ENCODE measurements at places on chromosomes 2 and 18.

DNA sequence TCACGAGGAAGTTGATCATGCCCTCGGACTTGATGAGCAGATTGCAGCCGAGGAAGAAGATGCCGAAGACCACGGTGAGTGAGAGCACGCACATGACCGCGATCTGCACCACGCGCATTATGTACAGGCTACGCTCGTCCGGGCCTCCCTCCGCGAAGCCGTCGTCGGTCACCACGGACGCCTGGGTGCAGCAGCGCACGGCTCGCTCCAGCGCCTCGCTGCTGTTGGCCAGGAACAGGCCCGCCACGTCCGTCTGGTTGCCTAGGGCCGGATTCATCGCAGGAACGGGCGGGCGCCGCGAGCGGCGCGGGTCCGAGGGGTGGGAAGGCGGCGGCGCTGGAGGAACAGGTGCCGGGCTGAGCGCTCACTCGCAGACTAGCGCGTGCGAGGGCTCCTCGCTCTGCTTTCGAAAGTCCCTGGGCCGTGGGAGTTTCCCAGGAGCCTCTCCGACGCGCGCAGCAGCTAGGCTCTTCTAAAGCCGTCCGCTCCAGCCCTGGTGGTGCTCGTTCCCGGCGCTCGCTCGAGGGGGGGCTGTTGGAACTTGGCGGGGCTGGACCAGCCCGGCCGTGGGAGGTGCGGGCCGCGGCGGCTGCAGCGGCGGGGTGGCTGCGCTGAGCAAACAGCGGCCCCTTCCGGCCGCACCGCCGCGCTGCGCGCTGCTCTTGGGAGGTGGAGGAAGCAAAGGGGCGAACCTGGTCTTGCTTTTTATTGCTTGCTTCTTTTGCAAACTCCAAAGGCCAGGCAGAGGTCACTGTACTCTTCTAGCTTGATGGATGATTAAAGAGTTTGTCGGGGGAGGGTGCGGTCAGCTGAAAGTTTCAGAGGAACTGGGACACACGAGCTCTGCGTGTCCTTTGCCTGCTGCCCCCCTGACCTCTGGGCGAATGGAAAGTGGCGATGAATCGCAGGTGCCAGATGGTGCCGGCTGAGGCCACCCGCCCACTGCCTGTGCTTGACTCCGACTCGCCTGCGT is at the start of gene RPRM:
Gene RPRM (minus strand): TSS at position 474 of the 973 bp plus-strand sequence. CDS start 197 bp downstream, at position 277.
- DNase-seq: no peak

GRCh38 chr2:125172181-125172580 is 1147.1 kb downstream of the CNTNAP5 start:
- DNase-seq: no peak

DNA sequence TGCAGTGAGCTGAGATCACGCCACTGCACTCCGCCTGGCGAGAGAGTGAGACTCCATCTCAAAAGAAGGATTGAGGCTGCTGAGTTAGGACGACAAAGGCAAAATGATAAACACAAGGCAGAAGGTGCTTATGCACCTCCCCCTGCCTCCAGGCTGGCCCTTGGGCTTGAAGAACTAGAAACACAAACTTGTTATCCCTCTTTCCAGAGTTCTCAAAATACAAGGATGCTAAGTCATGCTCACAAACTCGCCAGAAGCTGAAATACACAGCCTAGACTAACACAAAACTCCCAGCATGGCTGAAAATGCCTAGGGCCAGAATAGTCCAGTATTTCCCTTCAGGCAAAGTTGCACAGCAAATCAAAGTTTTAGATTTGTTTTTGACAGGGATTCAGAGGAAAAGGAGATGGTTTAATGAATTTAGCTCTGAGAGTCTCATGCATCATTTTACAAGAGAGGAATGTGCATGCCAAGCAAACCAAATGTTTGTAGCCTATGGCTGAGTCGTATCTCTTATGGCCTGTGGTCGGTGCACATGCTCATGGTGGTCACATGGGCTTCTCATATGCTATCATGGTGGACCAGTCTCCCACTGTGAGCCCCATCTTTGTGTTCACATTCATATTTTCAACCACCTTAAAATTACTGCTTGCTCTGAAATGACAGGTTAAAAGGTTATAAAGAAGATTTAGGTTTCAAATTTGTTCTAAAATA is 16.2 kb upstream of the MREG start:
- no peak for DNase-seq

DNA sequence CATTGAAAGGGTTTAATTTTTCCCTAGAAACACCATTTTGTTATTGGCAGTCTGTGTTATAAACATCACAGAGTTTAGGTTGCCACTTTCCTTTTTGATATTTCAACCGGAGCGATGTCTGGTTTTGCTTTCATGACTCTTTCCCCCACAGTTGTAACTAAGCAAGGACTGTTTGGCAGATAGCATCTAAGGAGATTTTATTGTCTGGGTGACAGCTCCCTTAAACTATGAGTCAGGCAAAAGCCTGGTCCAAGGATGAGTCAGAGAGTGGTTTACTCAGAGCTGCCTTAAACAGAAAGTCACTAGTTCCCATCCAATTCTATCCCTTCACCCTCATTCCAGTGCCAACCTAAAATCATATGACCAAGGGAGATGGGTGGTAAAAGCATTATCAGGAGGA is 341.6 kb upstream of the VWC2L start:
- DNase-seq: no peak

GRCh38 chr2:112156152-112156986 is 18.2 kb downstream of the FBLN7 start:
- no peak for DNase-seq

DNA sequence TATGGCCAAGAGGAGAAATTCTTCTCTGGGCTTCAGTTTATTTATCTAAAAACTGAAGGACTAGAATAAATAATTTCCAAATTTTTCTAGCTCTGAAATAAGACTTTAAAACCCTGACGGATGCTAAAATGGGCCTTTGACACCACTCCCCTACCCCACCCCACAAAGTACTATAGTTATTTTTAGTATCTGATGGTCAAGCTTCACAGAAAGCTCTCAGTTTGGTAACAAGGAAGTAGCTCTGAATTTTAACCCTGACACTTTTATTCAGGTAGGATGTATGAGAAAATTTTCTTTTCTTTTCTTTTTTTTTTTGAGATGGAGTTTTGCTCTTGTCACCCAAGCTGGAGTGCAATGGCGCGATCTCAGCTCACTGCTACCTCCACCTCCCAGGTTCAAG is 2.4 kb downstream of the RBKS start:
- DNase-seq: no peak

DNA sequence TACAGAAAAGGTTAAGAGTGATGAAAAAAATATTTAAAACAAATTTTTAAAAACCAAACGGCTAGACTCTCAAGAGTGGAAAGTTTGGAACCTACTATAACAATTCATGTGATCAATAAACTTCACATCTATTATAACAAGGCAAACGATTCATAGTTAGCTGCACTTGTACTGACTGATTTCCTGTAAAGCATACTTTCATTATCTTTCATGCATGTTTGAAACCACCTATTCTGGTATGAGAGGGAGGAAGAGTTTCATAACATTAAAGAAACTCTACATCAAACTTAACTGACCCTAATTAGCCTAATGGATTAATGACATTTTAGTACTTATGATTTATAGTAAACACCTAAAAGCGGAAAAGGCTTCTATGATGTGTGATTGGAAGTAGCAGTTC is 43.7 kb upstream of the VWC2L start:
- no peak for DNase-seq

- DNase-seq: no peak
Observed at GRCh38 chr2:98944775-98945174, 8.8 kb upstream of the CRACDL start.

- DNase-seq: no peak
Observed at GRCh38 chr2:204177977-204178522, 241.5 kb downstream of the ICOS start.

DNA sequence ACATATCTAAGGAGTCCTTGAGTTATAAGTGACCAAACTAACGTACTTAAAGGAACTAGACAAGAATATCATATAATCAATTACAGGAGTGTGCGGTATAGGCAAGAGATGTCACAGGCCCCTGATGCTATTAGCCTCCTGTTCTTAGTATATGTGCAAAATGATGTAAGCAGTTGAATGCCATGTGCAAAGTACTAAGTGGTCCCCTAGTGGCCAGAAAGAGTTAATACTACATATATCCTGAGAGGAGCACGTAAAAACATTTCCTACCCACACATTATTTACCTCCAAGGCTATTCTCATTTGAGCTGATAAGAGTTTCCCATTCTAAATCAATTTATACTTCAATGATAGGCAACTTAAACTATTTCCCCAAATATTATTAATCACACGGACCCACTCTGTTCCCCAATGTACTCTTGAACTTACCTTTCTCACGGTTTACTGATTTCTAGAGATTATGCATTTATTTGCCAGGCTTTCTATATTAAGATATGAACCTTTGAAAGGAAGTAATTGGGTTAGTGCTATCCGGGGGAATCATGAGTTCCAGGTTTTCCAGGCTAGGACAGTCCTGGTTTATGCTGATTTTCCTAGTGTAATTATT is 158.0 kb upstream of the KLHL14 start:
- DNase-seq: no peak

GRCh38 chr2:177342736-177343135 is 49.8 kb upstream of the AGPS start:
- no peak for DNase-seq

DNA sequence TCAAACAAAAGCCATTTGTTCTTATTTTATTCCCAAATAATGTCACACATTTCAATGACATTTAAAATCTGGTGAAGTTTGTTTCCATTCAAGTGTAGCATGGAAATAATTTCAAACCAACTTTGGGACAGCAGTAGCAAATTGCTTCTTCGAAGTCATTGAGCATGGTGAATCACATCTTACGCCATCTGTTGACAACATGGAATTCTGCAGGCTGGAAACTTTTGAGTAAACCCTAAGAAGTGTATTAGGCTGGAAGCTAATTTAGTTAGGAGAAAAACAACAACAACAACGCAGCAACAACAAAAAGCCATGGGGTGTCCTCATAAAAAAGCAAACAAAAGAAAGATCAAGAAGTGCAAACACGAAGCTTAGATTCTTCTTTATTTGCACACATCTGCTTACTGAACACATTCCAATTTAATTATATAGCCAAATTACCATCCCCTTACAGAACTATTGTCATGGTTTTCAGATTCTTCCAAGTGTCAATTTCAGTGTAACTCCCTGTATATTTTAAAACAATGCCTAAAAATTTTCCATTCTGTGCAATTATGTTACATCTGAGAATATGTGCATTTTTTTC is 659.0 kb upstream of the CDH7 start:
- DNase-seq: peak; percentile 24

- no peak for DNase-seq
Observed at GRCh38 chr18:9062418-9062751, 40.1 kb upstream of the NDUFV2 start.

GRCh38 chr2:46525522-46526155 is 46.3 kb downstream of the TMEM247 start:
- DNase-seq: no peak

DNA sequence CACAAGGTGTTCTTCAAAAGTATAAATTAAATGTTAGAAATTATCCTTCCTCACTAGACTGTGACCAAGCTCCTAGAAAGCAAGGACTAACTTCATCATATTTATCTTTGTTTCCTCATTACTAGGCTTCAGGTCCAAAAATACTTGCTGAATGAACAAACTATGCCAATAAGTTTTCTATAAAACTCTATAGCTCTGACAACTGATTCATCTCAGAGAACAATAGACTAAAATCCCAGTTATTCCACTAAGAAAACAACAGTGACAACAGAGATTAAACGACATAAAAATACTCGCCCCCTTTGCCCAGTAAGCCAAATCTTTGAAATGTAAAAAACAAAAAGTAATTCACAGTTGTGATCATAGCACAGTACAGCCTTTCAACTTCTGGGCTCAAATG is 13.6 kb downstream of the TLK1 start:
- no peak for DNase-seq

DNA sequence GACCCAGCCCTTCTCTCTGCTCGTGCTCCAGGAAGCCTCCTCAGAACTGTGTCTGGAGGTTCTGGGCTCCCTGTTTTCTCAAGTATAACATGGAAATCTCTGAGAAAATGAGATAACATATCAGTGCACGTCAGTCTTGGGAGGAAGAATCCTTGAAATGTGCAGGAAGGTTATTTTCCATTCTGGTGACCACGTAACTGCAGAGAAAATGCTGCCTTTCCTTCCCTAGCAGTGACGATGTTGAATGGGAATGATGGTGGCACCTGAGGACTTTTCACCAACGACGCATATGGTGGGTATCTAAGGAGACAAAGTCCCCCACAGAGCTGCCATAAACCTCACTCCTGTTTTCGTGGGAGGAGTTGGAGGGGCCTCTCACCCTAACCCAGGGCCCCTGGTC is 272.1 kb upstream of the SIX2 start:
- DNase-seq: no peak

DNA sequence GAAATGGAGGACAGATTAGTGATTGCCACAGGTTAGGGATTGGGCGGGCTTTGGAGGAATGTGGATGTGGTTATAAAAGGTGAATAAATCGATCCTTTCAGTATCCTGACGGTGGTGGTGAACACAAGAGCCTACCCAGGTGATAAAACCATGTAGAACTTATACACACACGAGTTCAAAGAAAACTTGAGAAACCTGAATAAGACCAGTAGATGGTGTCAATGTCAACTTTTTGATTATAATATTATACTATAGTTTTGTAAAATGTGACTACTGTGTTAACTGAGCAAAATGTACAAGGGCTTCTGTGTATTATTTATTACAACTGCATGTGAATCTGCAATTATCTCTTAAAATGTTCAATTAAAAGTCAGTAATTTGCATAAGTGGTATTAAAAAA is 136.3 kb downstream of the ERBB4 start:
- DNase-seq: no peak

DNA sequence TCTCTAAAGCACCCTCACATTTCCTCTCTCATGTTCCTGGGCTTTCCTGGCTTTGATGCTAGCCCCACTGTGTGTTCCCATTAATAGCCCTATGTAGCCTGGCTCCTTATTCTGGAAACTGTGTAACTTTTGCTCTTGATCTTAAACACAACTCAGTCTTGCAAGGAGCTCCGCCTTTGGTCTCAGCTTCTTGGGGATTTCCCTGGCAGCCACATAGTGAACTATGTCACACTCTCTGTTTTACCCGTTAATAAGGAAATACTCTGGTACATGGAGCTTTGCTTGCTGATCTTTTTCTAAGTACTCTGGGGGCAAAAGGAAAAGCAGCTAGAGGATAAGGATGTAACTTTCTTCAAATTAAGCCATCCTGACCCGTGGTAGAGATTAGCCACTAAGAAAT is 259.3 kb downstream of the NEDD4L start:
- DNase-seq: no peak

DNA sequence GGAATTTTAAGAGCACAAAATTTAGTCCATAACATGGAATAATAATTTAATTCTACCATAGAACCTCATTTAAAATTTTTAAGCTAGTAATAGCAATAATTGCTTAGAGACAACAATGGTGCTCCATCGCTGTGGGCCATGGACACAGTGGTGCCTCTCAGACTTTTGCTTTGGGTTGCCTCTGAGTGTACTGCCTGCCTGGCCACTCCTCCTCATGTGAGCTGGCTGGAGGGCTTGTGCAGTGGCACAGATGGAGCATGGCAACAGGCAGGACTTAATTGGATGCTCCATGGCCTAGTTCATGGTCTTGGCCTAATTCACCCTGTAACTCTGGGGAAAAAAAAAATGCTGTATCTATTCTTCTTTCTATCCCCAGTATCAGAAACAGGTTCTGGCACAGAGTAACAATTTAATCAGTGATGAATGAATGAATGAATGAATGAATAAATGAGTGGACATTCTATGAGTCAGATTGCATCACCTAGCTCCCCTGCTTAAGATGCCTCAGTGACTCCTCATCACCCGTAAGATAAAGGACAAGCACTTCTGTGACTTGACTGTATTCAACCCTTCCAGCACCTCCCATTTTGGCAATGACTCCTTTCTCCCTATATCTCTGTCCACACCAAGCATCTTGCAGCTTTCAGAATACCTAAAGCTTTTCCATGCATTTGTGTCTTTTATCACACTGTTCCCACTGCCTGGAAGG is 211.8 kb upstream of the SLC14A2 start:
- no peak for DNase-seq
